Breast epithelium (tissue), 4 donors: ENCODE measurements at places on chromosomes 7 and 10. TPM values are rescaled to one million over a fixed set of nuclear protein-coding genes. Genes with fewer than 3 reads are reported as not detected.

OR9A2 gene
- total RNA-seq: 1.2 TPM

TBXAS1 gene
- 17.7 TPM for total RNA-seq

DNA sequence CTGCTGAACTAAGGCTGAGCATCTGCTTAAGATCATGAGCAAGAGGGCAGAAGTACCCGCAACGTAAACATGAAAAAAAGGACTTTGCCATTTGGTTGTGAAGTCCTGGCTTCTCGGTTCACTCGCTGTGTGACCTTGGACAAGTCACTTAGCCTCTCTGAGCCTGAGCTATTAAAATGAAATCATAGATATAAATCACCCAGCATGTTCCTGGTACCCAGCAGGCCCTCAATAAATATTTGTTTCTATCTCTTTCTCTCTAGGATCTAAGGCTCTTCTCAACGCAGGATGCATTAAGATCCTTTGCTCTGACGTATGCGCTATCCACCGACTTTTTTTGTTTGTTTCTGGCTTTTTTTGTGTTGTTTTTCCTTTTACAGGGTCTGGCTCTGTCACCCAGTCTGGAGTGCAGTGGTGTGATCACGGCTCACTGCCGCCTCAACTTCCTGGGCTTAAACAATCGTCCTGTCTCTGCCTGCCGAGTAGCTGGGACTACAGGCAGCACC, 6.7 kb downstream of the HIP1 start:
- no peak for DNase-seq

- DNase-seq: no peak
Measured at GRCh38 chr10:78757344-78757925, 311.3 kb upstream of the ZMIZ1 start.
